ENCODE measurements at places on chromosomes 13 and 19.

DNA sequence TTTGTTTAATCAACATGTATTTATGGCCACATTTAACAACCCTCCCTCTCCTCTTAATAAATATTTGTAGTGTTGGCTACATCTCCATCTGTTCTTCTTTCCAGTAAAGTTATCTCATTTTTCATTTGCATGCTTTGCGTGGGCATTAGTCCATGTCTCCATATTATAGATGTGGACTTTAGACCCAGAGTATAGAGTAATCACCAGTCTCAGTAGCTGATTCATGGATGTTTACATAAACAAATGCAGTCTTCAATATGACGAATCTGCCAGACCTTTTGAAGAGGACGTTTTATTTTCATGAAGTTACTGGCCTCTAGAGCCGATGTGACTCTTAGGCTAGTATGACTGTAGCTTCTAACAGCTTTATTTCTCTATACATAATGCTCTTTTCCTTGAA, 1546.2 kb downstream of the OLFM4 start:
- no peak for DNase-seq

- no peak for DNase-seq
Measured at GRCh38 chr13:22735011-22735995, 445.5 kb upstream of the SGCG start.

GRCh38 chr13:43356567-43356966, 333.2 kb downstream of the DNAJC15 start:
- DNase-seq: no peak

- DNase-seq: no peak
Measured at GRCh38 chr13:32195713-32196112, 119.5 kb downstream of the ZAR1L start.

DNA sequence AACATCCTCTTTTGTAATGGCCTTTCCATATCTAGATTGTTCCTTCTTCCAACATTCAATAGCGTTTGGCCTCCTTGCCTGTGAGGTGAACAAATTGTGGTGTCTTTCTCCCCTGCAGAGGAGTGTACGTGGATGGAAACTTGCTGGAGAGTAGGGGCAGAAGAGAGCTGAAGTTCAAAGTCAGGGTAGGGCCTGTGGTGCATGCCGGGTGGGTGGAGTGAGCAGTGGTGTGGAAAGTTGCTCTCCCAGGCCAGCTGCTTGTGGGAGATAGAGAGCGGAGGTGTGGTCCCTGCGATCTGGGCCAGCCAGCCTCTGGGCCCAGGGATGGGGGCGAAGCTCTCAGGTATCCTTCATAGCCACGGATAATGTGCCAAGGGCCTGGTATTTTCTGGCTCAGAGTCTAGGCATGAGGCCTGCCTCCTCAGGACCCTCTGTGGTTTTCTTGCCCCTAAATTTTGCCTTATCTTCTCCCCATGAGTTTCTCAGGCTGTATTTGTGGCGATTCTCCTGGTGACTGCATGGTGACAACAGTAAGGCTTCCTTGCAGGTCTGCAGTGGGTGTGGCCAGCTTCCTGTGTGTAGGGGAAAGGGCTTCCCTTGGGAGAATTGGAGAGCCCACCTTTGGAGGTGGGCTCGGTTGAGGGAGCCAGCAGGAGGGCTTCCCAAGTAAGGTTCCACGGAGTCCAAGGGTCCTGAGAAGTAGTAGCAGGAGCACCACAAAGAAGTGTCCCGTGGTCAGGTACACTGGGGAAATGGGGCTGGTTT, 6.7 kb downstream of the RGCC start:
- DNase-seq: no peak

All from activated T-cell treated with anti-CD3 and anti-CD28 coated beads for 24 hours (primary cell).